PC-3 (cell line): ENCODE measurements at places on chromosomes 5 and 9.

- DNase-seq, result peak; percentile 52
These were observed 157.7 kb upstream of the POU5F2 start for GRCh38 chr5:93899026-93899600.

DNA sequence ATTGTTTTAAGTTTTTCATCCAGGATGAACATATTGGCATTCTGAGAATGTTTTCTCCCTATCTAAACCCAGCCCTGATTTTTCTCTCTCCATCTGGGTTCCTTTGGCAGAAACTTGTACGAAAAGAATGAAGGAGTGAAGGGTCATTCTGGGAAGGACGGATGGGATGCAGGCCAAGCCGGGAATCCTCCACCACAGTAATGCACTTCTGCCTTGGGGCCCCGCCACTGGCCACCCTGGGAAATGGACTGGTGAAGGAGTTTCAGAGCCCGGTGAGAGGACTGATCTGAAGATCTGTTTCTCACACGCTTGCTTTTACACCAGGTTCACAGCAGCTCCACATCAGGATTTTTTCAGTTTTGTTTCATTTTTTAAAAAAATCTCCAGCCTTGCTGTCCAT lies 554.8 kb downstream of the BNC2 start:
- DNase-seq, result no peak

DNA sequence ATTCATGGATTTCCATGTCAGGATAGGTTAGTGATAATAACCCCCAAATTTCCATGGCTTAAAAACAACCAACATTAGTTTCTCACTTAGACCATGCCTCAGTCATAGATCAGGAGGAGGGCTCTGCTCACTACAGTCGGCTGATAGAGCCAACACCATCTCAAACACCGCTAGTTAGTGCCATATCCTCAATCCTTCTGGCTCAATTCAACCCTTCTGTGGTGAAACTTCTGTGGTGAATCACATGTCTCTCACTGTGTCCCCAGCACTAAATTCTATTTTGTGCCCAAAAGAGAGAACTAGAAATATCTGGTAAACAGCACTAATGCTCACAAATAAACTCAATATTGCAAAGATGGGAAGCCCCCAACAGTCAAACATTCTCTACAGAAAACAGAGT lies 21.1 kb downstream of the ECPAS start:
- DNase-seq, result no peak

DNA sequence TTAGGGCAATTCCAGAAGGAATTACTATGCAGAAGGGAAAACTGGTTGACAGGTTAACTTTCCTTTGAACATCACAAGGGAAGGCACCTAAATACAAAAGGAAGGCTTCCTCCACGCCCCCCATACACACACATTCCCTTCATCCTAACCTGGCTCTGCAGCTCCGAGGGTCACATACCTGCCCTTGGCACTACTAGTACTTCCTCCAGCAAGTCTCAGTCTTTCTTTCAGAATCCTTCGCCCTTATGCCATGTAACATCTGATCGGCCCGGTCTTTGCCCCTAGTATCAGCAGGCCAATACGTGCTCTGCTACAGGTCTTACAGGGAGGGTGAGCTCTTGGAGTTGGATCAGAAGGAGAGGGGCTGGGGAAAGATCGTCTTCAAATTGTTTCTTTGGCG lies 1.6 kb upstream of the MARCHF6 start:
- DNase-seq, result no peak

GRCh38 chr9:98989036-98990000 lies 45.6 kb downstream of the COL15A1 start:
- peak; percentile 94 for DNase-seq

DNA sequence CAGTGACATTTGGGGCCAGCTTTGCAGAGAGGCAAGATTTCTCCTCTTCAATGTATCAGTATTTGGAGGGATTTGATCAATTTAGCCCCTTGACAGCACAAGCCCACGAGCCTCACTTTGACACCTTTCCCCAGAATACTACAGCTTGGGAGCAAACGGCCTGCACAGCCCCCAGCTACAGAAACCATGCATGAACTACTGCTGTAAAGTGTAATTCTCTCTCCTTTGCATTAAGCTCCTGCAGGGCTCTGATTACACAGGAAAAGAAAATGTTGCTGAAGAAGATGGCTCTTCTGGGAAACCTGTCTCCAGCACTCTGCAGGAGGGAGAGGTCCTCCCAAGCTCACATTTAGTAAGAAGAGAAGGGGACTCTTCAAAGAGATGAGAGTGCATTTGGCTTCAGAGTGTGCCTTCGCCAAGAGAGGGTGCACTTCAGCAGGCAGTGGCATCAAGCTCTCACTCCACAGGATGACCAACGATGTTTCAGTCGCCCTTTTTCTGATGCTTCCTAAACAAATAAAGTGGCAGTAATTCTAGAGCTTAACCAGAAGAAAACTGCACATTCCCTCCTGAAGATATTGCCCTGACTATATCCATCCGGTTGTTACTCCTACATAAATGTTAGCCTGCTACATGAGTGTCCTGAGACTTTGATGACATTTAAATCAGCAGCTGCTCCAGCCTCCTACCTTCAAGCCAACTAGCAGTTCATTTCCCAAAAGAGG lies 272.2 kb downstream of the AUH start:
- peak; percentile 64 for DNase-seq

DNA sequence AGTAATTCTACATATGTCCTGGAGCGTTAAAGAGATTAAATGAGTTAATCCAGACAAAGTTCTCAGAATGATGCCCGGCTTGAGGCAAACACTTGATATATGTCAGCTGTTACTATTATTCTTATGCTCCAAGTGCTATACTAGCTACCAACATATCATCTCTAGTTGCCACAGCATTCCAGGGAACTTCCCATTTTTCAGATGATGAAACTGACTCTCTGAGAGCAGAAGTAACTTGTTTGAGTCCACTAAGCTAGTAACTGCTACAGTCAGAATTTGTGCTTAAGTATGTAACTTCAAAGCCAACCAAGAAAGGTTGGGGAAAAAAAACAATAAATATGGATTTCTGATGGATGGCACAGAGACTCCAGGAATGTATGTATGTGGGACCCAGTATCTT lies 98.1 kb downstream of the CDK5RAP2 start:
- DNase-seq, result no peak

DNA sequence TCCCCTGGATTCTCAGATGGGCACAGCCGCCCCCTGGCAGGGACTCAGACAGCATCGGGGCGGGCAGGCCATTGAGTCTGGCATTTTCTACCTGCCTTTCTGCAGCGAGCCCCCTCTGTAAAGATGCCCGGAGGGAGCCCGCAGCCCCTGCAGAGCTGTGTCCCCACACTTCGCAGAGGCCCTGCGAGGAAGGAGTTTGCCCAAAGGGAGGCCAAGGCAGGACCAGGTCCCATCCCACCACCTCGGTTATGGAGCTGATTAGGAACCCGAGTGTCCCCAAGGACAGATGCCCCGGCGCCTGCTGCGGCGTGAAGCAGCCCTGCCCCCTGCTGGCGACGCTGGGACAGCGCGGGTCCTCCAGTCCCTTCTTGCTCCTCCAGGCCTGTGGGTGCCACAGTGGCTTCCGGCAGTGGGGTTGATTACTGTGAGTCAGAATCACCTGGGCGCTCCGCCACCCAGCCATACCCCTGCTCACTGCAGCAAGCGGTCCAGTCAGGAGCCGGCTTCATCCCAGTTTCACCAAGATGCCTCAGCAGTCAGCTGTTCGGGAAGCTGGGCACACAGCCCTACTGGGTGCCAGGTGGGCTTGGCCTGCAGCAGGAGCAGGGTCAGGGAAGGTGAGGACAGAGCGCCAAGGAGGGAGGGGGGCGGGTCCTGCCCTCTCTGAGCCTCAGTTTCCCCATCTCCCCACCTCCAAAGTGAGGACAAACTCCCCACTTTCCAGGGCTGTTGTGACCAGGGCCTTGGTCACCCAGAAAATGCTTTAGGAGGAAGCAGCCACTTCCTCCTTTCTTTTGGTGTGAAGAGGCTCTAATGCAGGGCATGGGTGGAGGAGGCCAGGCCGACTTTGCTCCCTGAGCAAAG lies 117.2 kb downstream of the RXRA start:
- DNase-seq, result peak; percentile 90

DNA sequence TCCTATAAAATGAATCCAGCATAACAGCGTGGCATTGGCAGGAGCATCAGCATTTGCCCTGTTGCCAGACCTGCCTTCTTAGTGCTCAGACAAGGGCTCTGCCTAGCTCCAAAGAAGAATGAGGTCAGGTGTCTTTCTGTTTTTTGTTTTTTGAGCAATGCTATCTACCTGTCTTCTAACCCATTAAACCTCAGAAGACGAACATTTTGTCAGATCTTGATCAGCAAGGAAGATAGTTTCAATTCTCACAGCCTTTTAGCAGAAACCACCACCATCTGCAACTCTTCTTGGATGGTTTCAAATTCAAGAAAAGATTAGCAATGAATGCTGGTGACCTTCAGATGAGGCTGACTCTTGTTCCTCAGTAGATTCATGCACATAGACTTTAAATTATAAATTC lies 103.5 kb upstream of the IQGAP2 start:
- no peak for DNase-seq
